ENCODE measurements at places on chromosomes 5 and 9. TPM values are rescaled to one million over a fixed set of nuclear protein-coding genes. Genes with fewer than 3 reads are reported as not detected.

Gene UBE2QL1
- 0.73 TPM for total RNA-seq

Gene DOLPP1
- total RNA-seq: 44.4 TPM

Gene CDH6
- 1.1 TPM for total RNA-seq

Gene CCL27
- not detected for total RNA-seq

Gene ZNF483
- 0.73 TPM for total RNA-seq

Gene CATSPER3
- total RNA-seq: 1.1 TPM

Gene PCDHGB5
- 4.0 TPM for total RNA-seq

Gene SLC6A3
- total RNA-seq: not detected

Gene LHX6
- total RNA-seq: 1.6 TPM

Gene DEPDC1B
- 7.0 TPM for total RNA-seq

Gene SLC25A2
- total RNA-seq: 0.95 TPM

Gene C5
- total RNA-seq: 1.9 TPM

Gene CDX1
- 423 TPM for total RNA-seq

Gene PTGS1
- total RNA-seq: 7.8 TPM

Gene BASP1
- 3.7 TPM for total RNA-seq

Gene GRHPR
- total RNA-seq: 70.4 TPM

Gene CDC20B
- not detected for total RNA-seq

Gene BARHL1
- not detected for total RNA-seq

Gene JADE2
- total RNA-seq: 27.1 TPM

Gene NPDC1
- total RNA-seq: 204 TPM

Gene ARID3C
- not detected for total RNA-seq

Gene PCDH12
- 2.1 TPM for total RNA-seq

Gene CBY3
- total RNA-seq: not detected

Gene HARS1
- total RNA-seq: 48.6 TPM

Gene GDF9
- total RNA-seq: 0.09 TPM

Measured in left colon (tissue), 2 donors.